ENCODE measurements at places on chromosomes 1 and 21.
A peak's percentile ranks its signal among the peaks of the same experiment; 100 is the strongest.

DNA sequence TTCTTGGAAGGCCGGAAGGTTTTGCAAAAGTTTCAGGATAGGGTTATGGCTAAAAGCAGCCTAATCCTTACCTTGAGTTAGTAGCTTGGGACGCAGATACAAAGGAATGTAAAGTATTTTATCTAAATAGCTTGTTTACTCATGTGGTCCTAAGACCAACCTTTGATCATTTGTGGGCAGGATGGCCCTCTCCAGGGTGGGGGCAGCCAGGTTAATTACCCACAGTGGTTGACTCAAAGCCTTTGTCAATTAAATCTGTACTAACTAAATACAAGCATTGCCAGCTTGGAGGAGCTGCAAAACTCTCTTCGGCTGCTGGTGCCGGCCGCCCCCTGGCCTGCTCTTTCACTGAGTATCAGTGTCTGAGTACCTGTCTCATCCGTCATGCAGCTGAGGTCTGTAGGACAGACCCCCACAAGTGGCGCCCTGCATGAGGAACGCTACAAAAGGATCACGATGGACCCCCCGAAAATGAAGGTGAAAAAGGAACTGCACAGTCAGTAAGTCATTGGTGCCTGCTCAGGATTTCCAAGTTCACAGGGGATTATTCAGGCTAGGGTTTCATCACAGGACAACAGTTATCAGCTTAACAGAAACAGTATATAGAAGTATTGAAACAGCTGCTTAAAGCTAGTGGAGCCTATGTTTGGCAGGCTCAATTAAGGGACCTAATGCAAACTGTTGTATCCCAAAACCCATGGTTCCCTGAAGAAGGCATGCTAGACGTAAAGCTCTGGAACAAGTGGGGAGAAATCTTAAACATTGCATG lies 212.5 kb upstream of the MAP1LC3C start:
- no peak for DNase-seq

DNA sequence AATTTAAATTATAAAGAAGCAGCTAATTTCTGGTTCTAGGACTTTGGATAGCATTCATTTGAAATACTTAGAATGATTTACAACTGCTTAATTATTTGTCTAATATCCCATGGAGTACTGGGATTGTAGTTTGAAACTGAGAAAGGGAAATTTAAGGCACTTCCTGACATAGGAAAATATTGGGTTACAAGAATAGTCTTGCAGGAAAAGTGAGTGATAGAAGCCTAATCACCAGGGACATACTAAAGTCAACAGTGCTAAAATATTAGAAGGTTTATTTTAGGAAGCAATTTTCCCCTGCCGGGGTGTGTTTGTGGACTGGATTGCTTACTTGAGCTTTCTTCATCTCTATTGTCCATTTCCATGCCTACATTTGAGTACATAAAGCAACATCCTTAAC lies 661.6 kb downstream of the ADGRL2 start:
- DNase-seq: no peak

GRCh38 chr1:192350356-192350755 lies 33.6 kb downstream of the RGS21 start:
- DNase-seq: no peak

GRCh38 chr1:113783254-113784103 lies 24.2 kb upstream of the PHTF1 start:
- peak; percentile 66 for DNase-seq

DNA sequence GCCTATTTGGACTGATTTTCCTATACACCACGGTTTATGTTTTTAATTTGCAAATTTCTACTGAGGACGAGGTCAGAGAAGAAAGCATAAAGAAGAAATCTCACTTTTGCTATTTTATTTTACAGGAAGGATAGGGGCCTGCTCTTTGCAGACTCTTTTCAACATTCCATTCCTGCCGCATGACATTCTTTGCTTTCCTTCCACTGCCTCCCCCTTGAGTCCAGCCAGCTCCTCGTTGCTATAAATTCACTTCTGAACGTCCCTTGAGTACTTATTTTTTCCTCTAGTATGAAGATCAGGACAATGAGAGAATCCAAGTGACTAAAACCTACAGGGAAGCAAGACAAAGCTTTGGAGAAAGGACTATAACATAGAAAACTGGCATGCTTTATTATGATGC lies 53.4 kb upstream of the PTGFR start:
- peak; percentile 74 for DNase-seq

DNA sequence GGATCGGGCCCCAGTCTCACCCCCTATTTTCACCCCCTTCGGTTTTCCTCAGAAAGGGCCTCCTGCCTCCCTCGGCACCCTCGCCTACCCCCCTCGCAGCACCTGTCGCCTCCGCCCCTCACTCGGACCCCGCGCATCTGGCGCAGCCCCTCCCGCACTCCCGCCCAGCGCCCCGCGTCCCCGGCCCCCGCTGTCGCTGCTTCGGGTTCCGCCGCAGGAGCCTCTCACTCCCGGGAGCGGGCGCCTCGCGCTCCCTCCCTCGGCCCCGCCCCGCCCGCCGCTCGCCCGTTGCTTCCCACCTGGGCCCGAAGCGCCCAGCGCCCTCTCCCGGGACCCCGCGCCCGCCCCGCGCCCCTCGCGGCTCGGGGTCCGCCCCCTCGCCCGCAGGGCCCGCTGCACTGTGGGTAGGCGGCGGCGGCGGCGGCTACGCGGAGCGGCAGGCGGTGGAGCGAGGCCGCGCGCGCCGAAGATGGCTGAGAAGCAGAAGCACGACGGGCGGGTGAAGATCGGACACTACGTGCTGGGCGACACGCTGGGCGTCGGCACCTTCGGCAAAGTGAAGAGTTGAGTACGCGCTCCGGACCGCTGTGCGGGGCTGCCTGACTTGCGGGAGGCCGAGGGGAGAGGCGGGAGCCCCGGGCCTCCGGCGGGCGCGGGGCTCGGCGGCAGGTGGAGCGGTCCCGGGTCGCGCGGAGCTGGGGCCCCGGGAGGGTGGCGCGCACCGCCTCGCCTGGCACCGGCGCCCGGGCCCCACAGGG lies at the start of gene PRKAA2:
TSS of gene PRKAA2 (plus strand) at position 396 of the 758 bp plus-strand sequence. CDS start at position 470, 74 bp downstream.
- no peak for DNase-seq

- no peak for DNase-seq
Measured at GRCh38 chr1:210499956-210500355, 171.3 kb downstream of the HHAT start.

DNA sequence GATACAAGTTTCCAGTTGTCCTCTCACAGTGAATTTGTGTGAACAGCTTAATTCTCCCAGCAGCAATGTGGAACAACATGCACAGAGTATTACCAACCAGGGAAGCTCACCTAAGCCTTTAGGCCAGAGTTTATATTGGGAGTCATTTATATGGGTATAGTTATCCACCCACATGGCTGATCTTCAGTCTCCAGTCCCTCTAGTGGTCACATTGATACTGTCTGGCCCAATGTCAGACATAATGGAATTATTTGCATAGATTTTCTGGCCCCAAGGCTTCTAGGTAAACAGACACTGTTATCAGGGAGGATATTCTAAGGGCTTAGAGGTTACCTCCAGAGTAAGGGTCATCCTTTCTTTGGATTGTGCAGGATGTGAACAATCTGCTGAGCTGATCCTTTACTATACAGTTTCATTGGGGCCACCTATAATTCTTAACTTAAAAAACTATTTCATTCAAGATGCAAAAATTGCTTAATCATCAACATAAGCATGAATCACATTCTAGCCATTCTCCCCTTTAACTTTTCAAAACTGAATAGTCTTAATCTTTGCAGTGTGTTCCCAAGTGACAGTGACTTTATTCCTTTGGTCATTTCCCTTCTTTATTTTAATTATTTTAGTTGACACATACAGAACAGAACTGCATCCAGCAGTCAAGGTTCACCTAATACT lies 210.9 kb downstream of the LTN1 start:
- peak; percentile 68 for DNase-seq

DNA sequence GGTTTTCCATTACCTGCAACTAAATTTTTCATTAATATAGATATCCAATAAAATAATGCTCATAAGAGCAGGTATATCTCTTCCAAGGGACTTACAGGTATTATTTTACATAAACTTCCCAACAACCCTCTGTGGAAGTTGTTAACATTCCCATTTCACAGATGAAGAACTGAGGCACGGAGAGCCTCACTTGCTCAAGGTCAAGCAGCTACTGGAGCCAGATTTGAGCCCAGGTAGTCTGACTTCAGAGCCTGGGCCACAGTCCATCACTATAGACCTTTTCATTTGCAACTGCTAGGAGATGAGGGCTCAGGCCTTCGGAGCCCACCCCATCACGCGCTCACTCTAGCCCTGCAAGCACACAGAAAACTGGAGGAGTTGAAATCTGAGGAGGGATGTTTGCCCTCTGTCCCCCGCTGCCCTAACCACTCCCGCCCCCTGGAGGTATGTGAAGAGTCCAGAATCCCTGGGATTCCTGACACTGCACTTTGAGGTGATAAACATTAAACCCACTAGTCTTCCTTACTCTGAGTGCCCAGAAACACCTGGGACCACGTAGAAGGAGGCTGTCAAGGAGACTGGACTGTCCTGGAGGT lies 11.7 kb upstream of the ALPL start:
- DNase-seq: no peak

DNA sequence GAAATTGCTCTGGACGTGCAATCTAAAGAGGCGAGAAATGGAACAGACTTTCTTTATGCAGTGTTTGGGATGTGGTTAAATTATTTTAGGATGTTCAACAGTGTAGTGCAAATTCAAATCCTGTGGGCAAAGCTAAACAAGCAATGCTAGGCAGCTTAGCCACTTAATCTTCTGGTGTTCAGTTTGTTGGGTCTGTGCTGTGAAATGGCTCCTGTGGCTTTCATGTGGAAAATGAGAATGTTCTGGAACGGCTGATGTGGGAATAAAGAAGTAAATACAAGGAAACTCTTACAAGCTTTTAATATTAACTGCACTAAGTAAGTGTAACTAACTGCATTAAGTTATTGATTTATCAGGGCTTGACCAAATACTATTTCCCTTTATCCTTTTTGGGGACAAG lies 766.6 kb downstream of the ADGRL2 start:
- no peak for DNase-seq

DNA sequence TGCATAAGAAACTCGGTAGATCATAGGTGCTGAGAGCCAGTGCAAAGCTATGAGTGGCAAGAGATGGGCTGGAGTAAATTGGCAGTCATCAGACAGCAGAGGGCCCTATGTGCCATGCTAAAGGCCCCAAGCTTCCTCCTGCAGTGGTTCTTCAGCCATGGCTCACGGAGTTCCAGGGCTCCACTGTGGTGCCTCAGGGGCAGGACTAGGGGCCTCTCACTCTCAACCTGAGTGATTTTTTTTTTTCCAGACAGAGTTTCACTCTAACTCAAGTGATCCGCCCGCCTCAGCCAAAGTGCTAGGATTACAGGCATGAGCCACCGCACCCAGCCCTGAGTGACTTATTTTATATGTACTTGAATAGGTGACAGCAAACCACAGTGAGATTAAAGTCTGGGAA lies 10.4 kb upstream of the GJA8 start:
- peak; percentile 14 for DNase-seq

GRCh38 chr1:101203820-101204540 lies 32.8 kb upstream of the S1PR1 start:
- DNase-seq: peak; percentile 49

DNA sequence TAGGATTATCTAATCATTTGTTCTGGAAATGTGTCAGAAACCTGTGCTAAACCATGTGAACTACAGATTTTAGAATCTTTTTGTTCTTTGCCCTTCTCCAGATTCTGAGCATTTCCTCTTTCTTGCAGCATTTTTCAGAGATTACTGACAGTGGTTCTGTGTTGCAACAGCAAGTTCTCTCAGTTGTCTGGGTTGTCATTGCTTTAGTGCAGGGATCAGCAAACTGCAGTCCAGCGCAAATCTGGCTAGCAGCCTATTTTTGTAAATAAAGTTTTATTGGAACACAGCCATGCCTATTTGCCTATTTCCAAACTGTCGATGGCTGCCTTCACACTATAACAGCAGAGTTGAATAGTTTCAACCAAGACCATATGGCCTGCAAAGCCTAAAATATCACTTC lies 66.3 kb upstream of the LRRC8D start:
- peak; percentile 87 for DNase-seq

- no peak for DNase-seq
Measured at GRCh38 chr1:118931876-118932275, 56.3 kb downstream of the TBX15 start.

GRCh38 chr1:118123116-118123839 lies 61.8 kb downstream of the SPAG17 start:
- DNase-seq: no peak

DNA sequence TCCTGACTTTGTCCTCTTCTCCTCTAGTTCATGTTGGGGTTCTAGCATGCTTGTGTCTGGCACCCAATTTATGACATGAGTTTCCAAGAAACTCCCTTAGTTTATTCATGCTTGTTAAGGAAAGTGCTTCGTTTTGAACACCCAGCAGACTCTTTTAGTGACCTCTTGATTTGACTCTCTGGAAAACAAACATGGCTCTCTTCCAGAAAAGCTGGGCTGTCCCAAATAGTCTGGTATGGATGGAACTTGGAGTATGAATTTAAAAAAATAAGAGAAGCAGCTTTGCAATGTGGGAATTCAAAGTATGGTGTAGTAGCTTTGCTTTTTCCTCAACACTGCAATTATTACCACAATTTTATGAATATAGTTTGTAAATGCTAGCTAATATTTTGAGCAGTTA lies 143.4 kb upstream of the C8B start:
- no peak for DNase-seq

DNA sequence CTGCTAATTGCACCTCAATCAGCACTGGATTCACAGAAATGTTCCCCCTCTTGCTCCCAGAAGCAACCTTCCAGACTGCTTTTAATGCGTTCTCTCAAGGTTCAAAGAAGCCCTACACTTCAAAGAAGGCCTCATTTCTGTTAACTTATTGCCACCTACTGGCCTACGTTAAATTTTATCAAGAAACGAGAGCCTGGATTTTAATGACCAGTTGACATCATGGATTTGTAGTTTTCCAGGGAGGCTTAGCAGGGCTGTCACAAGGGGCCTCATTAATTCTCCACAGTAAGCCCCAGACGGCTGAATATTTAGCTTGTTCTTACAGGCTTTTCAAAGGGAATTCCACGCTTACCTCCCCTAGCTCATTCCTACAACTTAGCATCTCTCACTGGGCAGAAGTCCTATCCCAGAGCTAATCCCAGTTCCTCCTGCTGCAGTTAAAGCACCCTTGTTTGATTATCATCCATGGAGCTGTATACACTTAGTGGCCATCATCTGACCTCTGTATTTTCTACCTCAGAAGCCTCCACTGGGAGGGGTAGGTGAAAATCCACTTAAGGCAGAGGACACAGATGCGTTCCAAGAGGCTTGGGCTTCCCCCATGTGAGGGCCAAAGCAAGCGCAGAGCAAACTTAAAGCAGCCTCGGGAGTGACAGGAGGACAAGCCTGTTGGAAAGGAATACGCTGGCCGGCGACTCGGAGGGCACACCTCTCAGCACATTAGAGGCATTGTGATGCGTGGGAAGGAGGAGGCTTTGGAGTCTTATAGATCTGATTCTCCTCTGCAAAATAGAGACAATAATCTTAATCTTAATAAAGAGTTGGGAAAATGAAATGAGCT lies 32.2 kb upstream of the CYP4X1 start:
- DNase-seq: peak; percentile 41

Measured in choroid plexus epithelial cell (primary cell).